ENCODE measurements at places on chromosomes 6 and 20. TPM values are rescaled to one million over a fixed set of nuclear protein-coding genes. Genes with fewer than 3 reads are reported as not detected.

Gene CLPSL2
- not detected for total RNA-seq

Gene MDFI
- total RNA-seq = not detected

Gene CDH22
- not detected for total RNA-seq

Gene HS3ST5
- not detected for total RNA-seq

Gene DSN1
- 9.0 TPM for total RNA-seq

Gene SAPCD1
- total RNA-seq = 4.2 TPM

Gene PDYN
- not detected for total RNA-seq

Gene KCNB1
- 0.21 TPM for total RNA-seq

Gene BCAS1
- total RNA-seq = not detected
